Left ventricle myocardium inferior (tissue), 1 donor: ENCODE measurements at places on chromosomes 16 and 17. TPM values are rescaled to one million over a fixed set of nuclear protein-coding genes. Genes with fewer than 3 reads are reported as not detected.

DNA sequence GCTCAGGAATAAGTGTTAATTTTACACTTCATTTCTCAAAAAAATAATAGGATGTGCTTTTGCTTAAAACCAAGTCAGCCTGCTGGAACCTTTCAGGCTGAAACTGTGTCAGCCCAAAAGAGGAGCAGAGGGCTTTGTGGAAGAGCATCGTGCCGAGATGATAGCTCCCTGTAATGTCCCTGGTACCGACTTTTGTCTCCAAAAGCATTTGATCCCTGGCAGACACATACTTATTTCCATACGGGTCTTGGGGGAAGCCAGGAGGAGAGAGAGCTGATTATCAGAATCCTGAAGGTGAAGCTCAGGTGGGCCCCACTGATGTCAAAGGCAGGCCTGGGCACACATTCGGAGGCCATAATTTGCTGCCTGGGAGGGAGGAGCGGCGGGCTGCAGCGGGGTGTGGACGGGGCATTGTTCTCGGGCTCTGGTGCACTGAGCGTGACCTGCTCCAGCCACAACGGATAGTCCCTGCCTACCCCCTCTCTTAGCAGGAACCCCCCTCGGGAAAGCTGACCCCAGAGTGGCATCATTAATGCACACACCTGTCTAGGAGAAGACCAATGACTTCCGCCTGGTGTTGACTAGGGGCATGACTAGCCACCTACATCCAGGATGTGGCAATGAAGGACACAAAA lies 155.9 kb downstream of the C16orf78 start:
- H3K4me1 ChIP-seq: peaks cover 10% of the 10 kb centered on the region
- no peaks in the 10 kb centered on the region for H3K36me3 ChIP-seq
- H3K27me3 ChIP-seq: peaks cover 16% of the 10 kb centered on the region
- DNase-seq: no peak
- no peak overlapping the region for H3K4me3 ChIP-seq

- H3K4me1 ChIP-seq: peaks cover 90% of the 10 kb centered on the region
- peaks cover 37% of the 10 kb centered on the region for H3K36me3 ChIP-seq
- peak overlapping the region; percentile 36 for H3K27ac ChIP-seq
- no peaks in the 10 kb centered on the region for H3K27me3 ChIP-seq
- no peak overlapping the region for H3K4me3 ChIP-seq
- DNase-seq: no peak
Measured at GRCh38 chr17:21029036-21029435, 13.8 kb downstream of the USP22 start.

GRCh38 chr16:58022601-58023371 lies 2.8 kb upstream of the MMP15 start:
- H3K36me3 ChIP-seq: peaks cover 16% of the 10 kb centered on the region
- H3K27ac ChIP-seq: peak overlapping the region; percentile 96
- H3K27me3 ChIP-seq: no peaks in the 10 kb centered on the region
- H3K4me3 ChIP-seq: peak overlapping the region; percentile 29
- DNase-seq: peak; percentile 81
- H3K4me1 ChIP-seq: peaks cover 74% of the 10 kb centered on the region

DNA sequence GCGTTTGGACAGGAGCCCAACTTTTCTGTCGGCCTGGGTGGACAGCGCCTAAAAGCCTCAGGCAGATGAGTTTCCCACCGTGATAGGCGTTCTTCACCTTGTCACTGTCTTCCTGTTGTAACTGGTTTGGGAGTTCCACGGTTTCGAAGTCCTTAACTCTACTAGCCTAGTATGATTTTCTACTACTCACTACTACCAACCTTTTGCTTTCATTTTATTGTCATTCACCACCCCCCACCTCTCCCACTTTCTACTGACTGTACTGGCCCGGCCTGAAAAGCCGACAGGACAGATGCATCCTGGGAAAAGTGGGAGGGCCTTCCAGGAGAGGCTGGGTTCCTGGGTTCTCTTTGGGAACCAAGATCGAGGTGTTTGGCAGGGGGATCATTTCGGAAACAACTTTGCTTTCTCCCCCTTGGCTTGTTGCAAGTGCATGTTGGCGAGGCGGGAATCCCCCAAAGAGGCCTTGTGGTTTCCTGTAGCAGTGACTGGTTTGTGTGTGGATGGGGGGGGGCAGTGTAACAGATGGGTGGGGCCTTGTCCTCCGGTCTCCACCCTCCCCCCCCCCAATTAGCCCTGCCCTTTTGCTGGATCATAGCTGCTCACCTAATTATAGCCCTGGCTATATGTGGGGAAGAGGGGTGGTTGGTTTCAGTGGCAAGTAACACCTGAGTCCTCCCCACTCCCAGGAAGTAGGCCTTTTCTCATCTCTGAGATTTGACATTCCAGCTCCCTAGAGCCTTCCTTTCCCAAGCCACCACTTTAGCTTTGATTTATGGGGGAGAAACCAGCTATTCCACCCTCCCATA lies 1.4 kb downstream of the EIF5A start:
- H3K27ac ChIP-seq: peak overlapping the region; percentile 99
- H3K4me1 ChIP-seq: peaks cover 68% of the 10 kb centered on the region
- H3K36me3 ChIP-seq: peaks cover 46% of the 10 kb centered on the region
- peak; percentile 63 for DNase-seq

DNA sequence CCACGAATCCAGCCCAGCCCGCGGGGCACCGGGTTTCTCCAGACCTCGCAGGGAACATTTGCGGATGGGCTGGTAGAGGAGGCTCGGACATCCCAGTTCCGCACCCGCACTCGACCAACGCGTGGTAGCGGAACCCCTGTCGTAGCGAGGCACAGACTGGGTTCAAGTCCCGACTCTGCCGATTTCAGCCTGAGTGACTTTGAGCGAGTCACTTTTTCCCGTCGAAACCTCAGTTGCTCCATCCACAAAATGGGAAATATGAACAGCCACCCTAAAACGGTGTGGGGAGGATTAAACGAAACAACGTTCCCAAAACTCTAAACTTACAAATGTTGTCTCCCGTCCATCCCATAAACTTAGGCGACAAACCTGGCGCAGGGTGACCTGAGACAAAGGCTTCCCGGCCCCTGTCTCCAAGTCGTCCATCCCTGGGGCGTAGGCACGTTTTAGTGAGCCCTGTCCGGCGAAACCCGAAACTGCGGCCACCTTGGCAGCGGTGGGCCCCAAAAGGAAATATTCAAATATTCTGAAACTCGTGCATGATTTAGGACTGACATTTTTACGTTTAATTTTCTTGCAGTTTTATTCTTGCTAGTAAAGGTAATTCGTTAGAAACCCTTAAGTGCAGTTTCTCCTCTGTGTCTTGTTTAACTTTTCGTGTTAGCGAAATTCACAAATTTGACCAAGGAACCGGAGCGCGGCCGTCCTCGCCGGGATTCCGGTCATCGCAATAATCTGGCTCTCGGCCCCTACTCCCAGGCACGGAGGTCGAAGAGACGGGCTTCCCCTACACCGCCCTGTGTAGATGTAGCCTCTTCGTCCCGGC lies 1.9 kb upstream of the MLLT6 start:
- DNase-seq: no peak
- peak overlapping the region; percentile 99 for H3K27ac ChIP-seq
- H3K4me3 ChIP-seq: peak overlapping the region; percentile 96
- H3K36me3 ChIP-seq: peaks cover 7% of the 10 kb centered on the region

DNA sequence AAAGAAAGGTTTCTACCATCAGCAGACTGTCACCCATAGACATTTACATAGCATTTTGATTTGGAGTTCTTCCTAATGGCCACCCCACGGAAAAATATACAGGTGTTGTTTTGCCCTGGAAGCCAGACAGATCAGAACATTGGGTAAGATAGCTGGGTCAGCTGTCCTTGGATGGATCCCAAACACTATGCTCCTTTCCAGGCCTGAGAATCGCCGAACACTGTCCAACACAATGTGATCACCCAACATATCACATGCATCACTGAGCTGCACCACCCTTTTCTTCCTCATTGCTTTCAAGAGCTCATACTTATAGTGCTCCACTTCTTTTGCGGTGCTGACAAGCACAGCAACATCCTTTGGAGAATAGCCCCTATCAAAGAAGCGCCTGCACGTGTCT lies 21.1 kb downstream of the SLFN11 start:
- no peak overlapping the region for H3K4me3 ChIP-seq
- peaks cover 21% of the 10 kb centered on the region for H3K27me3 ChIP-seq
- H3K4me1 ChIP-seq: peaks cover 4% of the 10 kb centered on the region

DNA sequence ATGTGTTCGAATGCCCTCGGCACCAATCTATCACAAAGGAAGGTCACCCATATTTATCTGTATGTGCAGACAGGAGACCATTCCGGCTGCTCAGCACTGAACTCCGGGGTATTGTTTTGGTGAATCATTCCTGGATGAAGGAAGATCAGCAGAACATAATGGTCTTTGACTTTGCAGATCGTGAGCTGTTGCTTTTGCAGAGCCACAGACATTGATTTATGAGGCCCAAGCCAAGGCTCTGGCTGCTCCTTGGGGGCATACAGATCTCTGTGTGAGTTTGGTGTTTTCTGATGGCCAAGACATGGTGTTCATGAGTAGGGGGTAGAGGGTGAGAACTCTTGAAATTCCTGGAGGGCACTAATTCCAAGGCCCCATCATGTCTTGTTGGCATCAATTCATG lies 458.8 kb upstream of the HSBP1 start:
- no peak overlapping the region for H3K4me3 ChIP-seq
- no peak overlapping the region for H3K27ac ChIP-seq
- peaks cover 18% of the 10 kb centered on the region for H3K4me1 ChIP-seq
- no peaks in the 10 kb centered on the region for H3K27me3 ChIP-seq
- DNase-seq: no peak
- peaks cover 8% of the 10 kb centered on the region for H3K36me3 ChIP-seq

DNA sequence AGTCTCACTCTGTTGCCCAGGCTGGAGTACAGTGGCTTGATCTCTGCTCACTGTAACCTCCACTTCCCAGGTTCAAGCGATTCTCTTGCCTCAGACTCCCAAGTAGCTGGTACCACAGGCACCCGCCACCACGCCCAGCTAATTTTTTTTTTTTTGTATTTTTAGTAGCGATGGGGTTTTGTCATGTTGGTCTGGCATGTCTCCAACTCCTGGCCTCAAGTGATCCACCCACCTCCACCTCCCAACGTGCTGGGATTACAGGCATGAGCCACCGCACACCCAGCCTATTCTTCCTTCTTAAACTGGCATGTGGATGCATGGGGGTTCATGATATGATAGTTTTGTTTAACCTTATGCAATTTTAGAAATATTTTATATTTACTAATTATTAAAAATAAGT lies 39.4 kb upstream of the VWA3A start:
- no peak overlapping the region for H3K27ac ChIP-seq
- H3K4me1 ChIP-seq: peaks cover 19% of the 10 kb centered on the region
- no peak overlapping the region for H3K4me3 ChIP-seq
- DNase-seq: no peak

DNA sequence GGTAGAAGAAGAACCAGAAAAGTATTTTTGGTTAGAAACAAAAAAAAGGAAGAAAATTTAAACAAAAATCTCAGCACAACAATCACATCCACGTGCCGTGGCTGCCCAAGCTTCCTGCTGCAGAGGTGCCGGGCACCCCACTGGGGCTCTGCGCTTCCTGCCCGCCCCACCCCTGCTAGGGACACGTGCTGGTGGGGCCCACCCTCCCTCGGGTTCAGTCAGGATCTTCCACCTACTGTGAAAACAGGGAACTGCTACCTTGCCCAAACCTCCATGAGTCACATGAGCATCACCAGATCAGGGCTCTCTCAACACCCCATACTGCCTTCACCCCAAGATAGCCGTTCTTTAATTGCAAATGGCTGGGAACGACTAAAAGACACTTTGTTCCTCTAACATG lies 24.4 kb upstream of the CYTH1 start:
- H3K27ac ChIP-seq: no peak overlapping the region
- H3K27me3 ChIP-seq: no peaks in the 10 kb centered on the region
- peaks cover 92% of the 10 kb centered on the region for H3K36me3 ChIP-seq

DNA sequence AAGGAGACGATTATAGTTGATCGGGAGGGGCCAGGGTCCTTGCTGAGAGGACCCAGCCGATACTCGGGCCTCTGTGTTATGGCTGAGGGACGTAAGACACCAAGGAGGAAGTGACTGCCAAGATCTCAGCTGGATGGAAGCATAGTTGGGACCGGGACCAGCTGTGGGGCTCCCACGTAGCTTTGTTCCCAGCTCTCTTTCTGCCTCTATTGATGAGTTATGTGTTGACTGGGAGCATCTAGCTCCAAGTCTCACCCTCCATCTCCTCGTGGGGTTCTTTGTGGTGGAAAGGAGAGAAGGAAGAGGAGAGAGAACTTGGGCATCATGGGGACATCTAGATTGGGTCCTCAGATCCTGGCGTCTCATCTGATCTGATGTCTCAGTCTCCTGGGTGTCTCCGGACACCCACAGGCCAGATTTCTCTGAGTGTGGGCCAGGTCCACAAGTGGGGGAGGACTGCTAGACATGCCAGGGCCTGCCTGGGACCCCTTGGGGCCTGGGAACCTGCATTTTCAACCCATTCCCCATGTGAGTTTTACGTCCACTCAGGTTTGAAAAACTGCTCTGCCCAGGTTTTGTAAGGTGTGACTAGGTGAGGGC lies 1.0 kb downstream of the MGRN1 start:
- H3K27me3 ChIP-seq: no peaks in the 10 kb centered on the region
- no peaks in the 10 kb centered on the region for H3K36me3 ChIP-seq
- H3K27ac ChIP-seq: peak overlapping the region; percentile 95
- peak overlapping the region; percentile 100 for H3K4me3 ChIP-seq

DNA sequence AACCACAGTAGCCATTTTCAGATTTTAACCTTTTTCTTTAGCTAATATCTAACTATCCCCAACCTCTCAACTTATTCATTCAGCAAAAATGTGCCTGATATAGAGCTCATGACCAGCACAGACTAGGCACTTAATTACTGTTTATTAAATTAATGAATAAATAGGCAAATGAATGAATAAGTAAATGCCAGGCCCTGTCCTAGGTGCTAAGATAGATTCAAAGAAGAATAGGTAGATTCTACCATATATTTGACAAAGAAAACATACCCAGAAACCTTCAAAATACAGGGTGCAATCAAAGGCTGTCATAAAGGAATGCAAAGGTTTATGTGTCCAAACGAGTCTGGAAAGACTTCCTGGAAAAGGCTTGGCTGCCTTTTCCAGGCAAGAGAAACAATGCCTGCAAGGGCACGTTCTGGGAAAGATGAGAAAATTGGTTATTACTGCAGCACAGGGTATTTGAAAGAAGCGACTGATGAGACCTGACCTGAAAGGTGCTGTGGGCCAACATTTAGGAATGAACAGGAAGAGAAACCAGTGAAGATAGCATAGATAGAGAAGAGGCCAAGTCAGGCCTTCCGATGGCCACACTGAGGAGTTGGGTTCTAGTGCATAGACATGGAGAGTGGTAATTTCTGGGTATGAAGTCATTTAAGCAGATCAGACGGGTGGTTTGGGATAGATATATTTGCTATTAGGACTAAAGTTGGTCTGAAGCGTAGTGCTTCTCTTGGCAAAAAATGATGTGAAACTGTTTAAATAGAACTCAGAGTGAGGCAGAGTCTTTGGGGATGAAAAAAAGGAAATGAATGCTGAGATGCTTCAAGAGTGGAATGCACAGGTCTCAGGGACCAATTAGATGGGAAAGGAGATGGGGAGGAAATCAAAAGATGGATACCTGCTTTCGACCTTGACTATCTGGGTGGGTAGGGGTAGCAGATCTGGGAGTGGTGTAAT lies 11.4 kb upstream of the CCL2 start:
- H3K4me3 ChIP-seq: no peak overlapping the region
- peaks cover 68% of the 10 kb centered on the region for H3K4me1 ChIP-seq
- H3K27me3 ChIP-seq: no peaks in the 10 kb centered on the region
- peak overlapping the region; percentile 86 for H3K27ac ChIP-seq

KRT16 gene
- not detected for total RNA-seq

TMEM220 gene
- total RNA-seq: 6.4 TPM

SMIM36 gene
- total RNA-seq: not detected

TAT gene
- not detected for total RNA-seq
